HuH-7.5 (cell line): ENCODE measurements at places on chromosomes 5 and 9.

DNA sequence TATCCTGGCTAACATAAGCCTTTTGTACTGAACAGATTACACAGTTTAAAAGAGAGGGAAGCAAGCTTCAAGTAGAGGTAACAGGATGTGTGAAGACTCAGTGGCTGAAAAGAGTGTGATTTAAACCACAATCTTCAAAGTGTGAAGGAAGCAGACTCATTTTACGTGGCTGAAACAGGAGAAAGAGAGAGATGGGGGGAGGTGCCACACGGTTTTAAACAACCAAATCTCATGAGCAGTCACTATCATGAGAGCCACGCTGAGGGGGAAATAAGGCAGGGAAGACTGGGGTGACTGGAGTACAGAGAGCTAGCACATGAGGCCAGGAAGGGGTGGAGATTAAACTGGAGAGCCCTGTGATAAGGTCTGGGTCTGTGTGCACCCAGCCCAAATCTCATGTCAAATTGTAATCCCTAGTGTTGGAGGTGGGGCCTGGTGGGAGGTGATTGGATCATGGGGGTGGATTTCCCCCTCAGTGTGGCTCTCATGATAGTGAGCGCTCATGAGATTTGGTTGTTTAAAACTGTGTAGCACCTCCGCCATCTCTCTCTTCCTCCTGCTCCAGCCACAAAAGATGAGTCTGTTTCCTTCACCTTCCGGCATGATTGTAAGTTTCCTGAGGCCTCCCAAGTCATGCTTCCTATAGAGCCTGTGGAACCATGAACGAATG is 318.6 kb upstream of the CD180 start:
- no peak for DNase-seq

GRCh38 chr5:177005619-177006264 is 837 bp downstream of the UIMC1 start:
- DNase-seq: peak; percentile 66

DNA sequence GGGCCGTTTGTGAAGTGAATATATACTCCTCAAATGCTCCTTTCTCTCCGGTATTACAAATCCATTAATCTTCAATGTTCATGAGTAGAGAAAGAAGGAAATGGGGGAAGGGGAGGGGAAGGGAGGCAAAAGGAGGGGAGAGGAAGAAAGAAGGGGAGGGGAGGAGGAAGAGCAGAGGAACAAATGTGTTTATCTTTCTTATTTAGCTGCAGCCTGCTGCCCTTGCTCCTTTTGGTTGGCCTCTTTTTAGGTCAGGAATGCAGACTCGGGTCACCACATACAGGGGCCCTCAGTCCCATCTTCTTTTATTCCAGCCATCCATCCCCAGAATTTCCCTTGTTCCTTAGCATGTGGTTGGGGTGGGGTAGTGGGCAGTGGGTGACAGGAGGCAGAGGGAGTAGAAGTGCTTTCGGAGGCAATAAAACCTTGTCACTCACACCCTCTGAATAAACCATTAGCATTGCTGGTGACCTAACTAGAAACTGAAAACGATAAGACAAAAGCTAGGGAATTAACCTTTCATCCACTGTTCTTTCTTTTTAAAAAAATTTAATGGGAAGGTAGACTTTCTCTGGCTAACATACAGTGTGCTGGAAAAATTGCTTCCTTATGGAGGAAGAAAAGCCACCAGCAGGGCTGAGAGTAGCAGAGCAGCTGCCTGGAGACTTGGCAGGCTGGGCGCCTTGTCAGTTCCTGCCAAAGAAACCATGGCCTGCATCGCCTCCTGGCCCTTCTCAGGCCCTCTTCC is 16.8 kb upstream of the PRLR start:
- no peak for DNase-seq

- no peak for DNase-seq
These were observed 79.8 kb downstream of the COL27A1 start for GRCh38 chr9:114235033-114235661.

DNA sequence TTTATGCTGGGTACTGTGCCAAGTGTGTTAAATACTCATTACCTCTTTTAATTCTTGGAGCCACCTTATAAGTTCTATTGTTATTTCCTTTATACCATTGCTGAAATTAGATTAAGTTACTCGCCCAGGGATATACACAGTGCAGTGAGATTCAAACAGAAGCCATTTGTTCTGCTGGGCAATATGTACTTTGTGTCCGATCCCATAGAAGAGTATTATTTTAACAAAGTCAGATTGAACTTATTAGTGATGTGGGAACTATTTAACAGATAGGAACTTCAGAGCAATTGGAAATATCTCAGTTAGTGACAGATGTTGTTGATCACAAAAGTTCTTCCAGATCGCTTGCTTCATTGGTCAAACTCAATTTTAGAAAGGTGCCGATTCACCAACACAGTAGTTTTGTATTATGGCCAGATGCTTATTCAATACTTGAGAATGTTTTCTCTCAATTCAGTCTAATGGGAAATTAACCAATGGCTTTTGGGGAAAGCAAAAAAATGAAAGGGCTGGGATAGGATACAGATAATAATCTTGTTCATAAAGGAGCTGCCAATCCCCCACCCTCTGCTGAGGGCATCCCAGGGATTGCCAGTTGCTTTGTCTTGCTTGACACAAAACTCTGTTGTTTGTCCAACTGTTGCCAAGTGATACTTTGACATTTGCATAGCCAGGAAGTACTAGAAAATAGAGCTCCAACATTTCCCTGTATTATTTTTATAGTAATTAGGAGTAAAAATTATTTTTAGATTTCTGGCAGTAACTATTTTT is 94.8 kb upstream of the SEMA6A start:
- DNase-seq: no peak

GRCh38 chr9:136364942-136365774 is 1.6 kb upstream of the DNLZ start:
- no peak for DNase-seq

- DNase-seq: peak; percentile 54
These were observed 27.9 kb downstream of the PCDH1 start for GRCh38 chr5:141850244-141850768.

DNA sequence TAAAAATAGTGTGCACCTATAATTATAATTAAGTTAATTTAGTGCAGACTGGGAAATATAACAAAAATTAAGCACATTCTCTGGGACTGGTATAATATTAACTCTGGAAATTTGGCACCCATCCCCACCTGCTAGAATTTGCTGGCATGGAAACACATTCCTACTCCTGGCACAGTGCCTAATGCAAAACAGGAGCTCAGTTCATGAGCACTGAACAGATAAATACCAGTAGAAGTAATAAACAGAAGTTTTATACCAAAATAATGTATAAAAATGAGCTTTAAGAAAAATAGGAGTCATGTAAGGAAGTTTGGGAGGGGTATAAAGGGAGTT is 23.7 kb upstream of the NPR3 start:
- DNase-seq: no peak

DNA sequence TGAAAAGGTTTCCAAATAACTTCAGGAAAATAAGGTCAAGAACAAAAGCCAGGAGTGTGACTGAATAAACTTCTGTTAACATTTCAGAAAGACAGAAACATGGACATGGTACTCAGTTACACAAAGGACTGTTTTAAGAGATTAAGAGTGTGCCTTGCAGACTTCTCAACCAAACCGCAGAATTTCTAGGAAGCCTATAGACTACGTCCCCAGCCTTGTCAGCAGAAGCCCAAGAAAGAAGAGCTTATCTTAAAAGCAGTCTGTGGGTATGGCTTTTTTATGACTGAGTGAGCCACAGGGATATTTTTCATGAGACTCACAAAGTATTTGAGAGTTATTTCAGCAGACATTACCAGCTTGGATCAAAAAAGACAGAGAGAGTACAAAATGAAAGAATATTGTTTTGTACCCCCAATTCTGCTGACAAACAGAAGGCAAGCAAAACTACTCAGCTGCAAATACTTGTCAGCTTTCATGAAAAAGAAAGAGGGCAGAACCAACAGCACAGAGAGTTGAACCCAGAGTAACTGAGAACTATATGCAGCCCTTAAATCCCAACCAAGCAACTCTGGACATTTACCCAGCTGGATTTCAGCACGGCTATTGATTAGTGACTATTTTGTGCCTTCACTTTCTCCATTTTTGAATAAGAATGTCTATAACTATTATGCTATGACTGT is 711.0 kb upstream of the CTNND2 start:
- no peak for DNase-seq

DNA sequence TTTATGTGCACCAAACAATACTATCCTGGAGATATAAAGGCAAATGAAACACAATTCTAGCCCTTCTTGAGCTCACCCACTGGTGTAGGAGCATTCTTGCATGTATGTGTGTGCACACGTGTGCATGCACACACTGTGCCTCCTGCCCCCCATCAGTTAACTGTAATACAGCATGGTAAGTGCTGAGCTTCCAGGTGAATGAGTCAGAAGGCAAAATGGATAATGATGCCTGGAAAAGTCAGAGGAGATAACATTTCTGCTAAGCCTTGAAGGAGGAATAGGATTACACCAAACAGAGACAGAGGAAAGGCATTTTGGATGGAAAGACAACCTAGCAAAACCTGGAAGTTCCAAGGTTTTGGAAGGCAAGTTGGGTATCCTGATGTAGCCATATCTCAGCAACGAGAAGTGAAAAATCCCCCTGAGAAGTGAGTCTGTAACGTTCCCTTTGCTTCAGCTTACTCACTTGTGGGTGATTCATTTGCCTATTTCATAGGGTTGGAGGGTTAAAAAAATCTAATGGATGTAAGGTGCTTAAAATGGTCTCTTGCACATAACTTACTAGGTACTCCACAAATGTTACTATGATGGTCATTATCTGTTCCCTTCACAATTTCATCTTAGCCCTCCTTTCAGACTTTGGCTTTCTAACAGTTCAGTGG is 101.4 kb upstream of the STC2 start:
- no peak for DNase-seq

- DNase-seq: no peak
These were observed 82.6 kb upstream of the ADAMTS19 start for GRCh38 chr5:129377504-129377903.

DNA sequence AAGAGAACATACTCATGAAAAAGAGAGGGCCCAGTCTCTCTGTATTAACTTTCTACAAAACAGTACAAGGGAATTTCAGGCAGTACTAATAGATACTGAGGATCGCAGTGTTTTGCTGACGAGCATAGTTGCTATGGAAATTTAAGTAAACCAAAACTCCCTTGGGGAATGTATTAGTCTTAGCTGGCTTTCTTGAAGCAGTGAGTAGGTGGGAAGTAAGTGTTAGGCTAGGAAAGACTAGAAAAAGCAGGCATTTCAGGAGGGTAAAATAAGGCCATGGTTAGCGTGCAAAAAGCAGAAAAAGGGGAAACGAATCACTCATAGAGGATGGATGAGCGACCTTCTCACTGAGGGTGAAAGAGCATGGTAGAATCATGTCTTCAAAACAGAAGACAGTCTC is 84.3 kb upstream of the ACTBL2 start:
- DNase-seq: no peak

DNA sequence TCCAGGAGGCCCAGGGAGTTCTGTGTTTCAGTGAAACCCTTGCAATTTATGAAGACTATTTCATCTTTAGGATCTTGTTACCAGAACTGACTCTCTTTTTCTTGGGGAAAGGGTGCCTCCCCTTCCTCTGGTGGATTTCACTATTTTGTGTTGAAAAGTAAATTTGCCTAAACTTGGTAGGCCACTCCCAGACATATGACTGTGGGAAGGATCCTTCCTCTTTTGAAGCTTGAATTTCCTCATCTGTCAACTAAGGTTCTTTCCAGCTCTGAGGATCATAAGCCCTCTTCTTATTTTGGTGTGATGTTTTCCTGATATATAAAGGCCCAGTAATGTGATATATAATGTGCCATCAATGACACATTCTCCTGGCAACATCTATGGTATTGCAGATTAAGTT is 59.1 kb upstream of the ZFAND5 start:
- no peak for DNase-seq

DNA sequence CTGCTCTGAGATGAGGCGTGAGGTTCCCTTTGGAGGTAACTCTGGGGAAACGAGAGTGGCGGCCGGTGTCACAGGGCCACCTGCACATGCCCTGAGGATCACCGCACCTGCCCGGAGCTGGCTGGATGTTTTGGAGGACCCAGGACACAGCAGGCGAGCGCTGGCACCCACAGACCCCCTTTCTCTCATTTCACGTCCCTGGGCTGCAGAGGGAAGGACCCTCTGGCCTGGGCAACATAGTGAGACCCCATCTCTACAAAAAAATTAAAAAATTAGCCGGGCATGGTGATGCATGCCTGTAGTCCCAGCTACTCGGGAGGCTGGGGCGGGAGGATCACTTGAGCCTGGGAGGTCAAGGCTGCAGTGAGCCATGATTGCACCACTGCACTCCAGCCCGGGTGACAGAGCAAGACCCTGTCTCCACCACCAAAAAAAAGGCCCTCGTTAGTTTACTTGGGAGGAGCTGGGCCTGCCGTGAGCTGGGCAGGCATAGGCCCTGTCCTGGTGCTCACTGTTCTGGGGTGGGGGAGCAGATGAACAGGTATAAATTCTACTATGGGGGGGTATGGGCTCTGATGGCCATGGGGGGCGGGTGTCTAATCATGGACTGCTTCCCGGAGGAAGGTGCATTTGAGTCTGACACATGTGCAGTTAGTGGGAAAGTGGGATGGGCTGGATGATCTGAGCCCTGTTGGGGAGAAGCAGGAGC is 96.9 kb upstream of the RAPGEF1 start:
- DNase-seq: no peak

- DNase-seq: peak; percentile 95
These were observed at the start of gene CAMSAP1 for GRCh38 chr9:135907431-135908092. Gene CAMSAP1, minus strand, starts transcription at chr9:135907546. Its CDS starts 387 bp downstream, at chr9:135907159.

DNA sequence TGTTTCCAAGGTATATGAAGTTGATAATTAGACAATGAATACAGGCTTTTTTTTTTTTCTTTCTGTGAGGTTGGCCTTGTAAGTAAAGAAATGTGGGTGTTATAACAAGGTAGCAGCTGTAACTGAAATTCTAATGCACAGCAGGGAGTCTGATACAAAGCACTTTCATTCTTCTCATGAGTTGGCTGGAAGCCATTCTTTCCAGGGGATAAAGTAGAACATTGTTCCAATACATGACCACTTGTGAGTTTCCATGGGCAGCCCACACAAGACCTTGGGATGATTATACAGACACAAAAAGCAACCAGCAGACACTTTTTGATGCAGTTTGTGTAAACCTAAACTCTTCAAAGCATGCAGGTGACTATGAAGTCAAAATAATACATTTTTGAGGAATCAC is 1785.9 kb upstream of the WWC1 start:
- no peak for DNase-seq

GRCh38 chr5:133371371-133372155 is 240.8 kb downstream of the FSTL4 start:
- no peak for DNase-seq

- no peak for DNase-seq
These were observed 3.1 kb downstream of the SRD5A1 start for GRCh38 chr5:6636293-6636692.

DNA sequence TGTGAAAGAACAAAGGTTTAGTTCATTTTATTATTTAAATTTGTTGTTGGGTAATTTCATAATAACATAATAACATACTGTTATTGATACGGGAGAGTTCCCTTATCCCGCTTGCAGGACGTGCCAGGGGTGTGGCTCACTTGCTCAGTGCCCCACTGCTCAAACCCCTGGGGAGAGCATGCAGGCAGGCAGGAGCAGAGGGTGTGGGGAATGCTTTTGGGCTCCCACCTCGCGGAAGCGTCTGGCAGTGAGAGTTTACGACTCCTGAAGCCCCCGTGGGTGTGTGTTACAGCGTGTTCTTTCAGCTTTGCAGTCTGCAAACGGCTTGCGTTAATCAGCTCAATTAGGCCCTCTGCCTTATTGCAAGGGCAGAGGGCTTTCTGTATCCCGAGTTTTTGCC is 675.9 kb downstream of the SEMA5A start:
- DNase-seq: no peak

GRCh38 chr5:93164690-93165089 is 416.3 kb downstream of the NR2F1-AS1 start:
- DNase-seq: no peak
